ENCODE measurements at places on chromosomes 5 and 9. TPM values are rescaled to one million over a fixed set of nuclear protein-coding genes. Genes with fewer than 3 reads are reported as not detected.

CDH18 gene
- total RNA-seq: 0.10 TPM

- DNase-seq: no peak
Measured at GRCh38 chr5:607541-608428, 4.4 kb upstream of the CEP72 start.

DNA sequence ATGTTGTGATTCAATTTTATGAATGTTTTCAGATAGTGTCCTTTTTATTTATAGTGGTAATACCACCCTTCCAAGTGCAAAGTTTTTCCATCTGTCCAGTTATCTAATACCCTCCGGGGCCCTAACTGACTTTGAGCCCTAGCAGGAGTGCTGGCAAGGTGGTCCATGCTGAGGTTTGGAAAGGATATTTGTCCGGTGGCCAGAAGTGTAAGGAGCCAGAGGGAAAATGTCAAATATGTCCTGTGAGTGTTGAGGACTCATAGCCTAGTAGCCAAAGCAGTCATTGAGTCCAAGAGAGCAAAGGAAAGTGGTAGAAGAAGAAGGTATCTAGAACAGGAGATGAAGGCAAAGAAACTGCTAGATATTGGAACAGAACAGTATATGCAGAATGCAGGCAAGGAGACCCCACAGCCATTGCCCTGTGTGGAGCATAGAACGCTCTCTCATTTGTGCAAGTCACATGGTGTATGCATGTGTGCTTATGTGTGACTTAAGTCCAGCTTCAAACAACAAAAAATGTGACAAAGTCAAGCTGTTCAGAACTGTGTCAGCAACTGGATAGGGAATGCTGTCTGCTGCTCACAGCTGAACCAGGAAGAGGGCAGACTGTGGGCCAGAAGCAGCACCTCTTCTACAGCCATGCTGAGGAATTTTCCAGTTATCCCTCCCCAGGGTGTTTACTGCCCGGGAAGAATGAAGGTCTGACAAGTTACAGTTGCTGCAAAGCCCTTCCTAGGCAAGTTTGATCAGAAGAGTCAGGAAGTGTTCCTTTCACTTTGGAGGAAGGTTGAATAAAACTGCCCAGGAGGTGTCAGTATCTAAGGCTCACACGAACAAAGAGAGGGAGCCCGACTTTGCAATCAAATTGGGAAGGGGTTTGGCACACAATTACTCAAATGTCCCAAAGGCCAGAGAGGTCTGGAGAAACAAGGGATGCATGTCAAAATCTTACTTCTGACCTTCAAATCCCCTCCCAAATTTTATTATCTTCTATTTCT, 463.3 kb upstream of the DMAC1 start:
- DNase-seq: peak; percentile 18

GRCh38 chr5:8767746-8768145, 778.1 kb downstream of the SEMA5A start:
- no peak for DNase-seq

DNA sequence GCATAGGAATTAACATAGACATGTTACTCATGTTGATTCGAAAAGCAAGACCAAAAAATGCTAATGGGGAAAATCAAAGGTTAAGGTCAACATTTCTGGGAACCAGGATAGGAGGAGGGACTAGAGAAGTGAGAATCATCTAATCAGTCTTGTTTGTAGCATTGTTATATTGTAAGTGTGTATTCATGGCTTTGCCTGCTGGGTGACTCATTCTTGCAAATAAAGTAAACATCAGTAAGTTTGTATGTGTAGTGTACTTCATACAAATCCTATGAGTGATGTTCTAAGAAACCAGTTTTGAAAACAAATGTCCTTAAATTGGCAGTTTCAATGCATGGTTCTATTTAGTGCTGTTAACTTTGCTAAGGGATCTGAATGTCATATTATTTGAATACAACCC, 79.0 kb upstream of the TMEM252 start:
- no peak for DNase-seq

TIGD6 gene
- 3.9 TPM for total RNA-seq

- no peak for DNase-seq
Measured at GRCh38 chr9:2489838-2490314, 131.7 kb upstream of the VLDLR start.

GRCh38 chr9:125460883-125461635, 199.4 kb downstream of the GAPVD1 start:
- DNase-seq: no peak

DNA sequence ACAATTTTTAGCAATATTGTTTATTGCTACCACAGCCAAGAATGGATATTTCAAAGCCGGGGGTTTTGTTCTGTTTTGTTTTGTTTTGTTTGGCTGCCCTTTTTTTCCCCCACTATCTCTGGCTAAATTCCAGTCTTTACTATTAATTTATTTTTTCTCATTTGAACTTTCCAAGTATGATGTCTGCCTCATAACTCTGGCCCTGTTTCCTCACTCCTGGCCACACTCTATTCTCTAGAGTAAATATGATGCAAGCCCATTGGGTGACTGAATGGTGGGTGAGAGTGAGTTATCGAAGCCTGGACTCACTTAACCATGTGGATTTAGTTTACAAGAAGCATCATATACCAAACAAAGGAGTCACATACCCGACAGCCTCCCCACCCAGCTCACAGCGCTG, 41.9 kb downstream of the WDR36 start:
- DNase-seq: no peak

- DNase-seq: no peak
Measured at GRCh38 chr9:134985451-134985850, 67.7 kb upstream of the FCN1 start.

DNA sequence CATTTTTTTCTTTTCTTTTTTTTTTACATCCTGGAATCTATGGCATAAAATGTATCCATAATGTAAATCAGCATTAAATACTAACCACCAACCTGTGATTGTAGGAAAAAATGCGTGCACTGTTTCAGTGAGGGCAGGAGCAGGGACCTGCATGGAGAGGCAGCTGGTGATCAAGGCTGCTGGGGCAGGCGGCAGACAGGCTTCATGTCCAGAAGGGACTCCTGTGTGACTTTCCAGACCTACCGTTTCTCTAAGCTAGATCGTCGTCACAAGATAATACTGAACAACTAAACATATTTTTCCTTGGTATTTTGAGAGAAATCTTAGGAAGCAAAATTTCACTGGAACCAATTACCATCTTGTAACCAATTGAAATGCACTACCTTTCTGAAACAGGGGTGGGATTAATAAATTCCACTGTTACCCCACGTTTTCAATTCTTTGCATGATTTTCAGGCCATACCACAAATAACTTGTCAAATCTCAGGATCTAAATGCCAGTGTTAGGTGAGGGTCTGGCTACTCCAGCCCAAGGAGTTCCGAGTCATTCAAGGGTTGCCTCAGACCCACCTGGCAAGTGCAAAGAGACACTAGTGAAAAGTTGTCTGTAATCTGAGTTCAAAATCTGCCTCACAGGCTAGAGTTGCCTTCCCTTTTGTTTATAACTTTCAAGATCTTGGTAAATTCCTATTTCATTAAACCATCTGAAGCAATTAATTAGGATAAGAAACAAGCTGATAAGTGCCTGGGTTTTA, 198.2 kb downstream of the SEMA5A start:
- no peak for DNase-seq

DNA sequence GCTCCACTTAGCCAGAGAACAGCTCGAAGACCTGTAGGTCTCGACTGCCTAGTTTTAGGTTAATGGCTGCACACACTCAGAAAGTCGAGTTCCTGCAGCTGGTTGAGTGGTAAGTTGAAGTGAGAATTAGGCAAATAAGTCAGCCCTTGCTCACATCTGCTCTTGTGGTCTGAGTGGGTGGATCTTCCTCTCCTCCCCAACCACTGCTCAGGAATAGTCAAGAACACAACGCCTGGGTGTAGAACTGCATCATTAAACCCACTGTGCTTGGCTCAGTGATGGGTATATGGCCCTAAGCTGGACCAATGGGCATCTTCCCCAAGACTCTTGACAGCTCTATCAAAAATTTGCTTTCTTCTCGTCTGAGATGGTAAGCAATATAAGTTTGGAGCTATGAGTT, 20.9 kb upstream of the ADAM19 start:
- DNase-seq: no peak

- no peak for DNase-seq
Measured at GRCh38 chr9:136222906-136223285, 18.0 kb upstream of the LHX3 start.

DNA sequence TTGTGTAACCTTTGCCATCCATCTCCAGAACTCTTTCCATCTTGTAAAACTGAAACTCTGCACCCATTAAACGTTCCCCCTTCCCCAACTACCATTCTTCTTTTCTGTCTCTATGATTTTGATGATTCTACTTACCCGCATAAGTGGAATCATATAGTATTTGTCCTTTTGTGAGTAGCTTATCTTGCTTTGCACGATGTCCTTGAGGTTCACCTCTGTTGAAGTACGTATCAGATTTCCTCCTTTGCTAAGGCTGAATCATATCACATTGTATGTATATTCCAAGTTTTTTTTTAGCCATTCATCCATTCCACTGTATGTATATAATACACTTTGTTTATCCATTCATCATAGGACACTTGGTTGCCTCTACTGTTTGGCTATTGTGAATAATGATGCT, 2.9 kb upstream of the RNF130 start:
- DNase-seq: no peak

DNA sequence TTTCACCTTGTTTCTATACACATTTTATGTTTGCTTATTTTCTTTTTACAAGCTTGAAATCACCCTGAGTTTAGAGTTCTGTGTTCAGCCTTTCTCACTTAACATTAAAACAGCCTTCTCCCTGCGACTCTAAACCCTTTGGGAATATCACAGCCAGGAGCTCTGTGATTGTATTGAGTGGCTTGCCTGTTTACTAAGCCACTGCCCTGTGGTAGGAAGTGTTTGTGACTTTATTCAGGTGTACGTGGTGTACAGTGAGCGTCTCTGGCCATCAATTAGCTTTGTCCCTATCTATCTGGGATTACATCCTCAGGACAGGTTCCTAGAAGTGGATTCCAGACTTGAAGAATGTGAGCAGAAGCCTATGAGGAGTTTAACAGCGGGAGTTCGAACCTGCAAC, 11.0 kb upstream of the NEURL1B start:
- no peak for DNase-seq

DNA sequence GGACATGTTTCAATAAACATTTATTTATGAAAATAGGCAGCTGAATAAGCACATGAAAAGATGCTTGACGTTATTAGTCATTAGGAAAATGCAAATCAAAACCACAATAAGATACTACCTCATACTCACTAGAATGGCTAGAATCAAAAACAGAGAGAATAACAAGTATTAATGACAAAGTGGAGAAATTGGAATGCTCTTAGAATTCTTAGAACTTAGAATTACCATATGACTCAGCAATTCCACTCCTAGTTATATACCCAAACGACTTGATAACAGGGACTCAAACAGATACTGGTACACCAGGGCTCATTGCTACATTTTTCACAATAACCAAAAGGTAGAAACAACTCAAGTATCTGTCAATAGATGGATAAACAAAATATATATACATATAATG, 15.1 kb upstream of the TRIM36 start:
- DNase-seq: no peak

DNA sequence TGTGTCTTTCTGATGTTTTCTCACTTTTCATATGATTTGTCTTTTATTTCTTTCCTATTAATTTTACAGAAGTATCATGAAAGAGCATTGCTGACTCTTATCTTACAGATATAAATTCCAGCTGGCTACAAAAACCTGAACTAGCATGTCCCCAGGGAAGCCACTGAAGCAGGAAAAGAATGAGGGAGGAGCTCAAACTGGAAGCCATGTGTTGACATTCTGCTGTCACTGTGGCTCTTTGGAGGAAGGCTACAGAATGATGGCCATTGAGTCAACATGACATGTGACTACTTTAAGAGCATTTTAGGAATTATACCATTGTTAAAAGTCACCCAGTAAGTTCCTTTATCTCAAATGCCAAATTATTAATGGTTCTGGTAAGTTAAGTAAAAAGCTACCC, 638.3 kb upstream of the DMAC1 start:
- DNase-seq: no peak

GRCh38 chr5:94941122-94941755, 322.8 kb downstream of the SLF1 start:
- DNase-seq: no peak

GRCh38 chr9:101902051-101902450, 163.6 kb upstream of the GRIN3A start:
- DNase-seq: no peak

- DNase-seq: no peak
Measured at GRCh38 chr9:121157939-121158338, 43.7 kb downstream of the RAB14 start.

OR2K2 gene
- not detected for total RNA-seq

PCSK1 gene
- 9.2 TPM for total RNA-seq

- DNase-seq: no peak
Measured at GRCh38 chr9:88072831-88073375, 65.4 kb downstream of the SPATA31C2 start.

NAIP gene
- total RNA-seq: 0.90 TPM

- DNase-seq: no peak
Measured at GRCh38 chr5:134769206-134769605, 10.6 kb downstream of the DDX46 start.

DNA sequence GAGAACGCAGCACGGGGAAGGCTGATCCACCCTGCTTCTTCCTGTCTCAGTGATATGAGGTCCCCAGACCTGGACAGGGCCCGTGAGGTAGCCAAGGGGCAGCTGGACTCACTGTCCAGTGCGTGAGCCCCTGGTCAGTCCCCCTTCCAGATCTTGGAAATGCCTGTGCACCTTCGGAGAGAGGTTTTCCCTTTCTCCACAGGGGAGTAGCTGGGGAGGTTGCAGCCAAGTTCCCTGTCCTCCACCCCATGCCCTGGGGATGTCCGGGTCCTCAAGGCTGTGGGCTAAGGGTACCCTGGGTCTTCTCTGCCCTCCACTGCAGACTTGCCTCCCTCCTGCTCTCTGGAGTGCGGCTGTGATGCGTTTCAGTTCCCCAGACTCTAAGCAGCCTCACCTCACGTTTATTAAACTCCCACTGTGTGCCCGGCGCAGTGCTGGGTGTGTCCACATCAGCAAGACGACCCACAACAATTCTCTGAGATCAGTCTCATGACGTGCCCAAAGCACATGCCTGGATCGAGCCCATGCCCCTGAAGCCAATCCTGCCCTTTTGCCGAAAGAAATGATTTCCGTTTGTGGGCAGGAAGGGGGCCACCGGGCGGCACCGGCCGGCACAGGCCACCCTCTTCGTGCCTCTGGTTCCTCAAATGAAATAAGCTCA, 101.3 kb upstream of the PHYKPL start:
- no peak for DNase-seq
